Fibroblast of pulmonary artery (primary cell): ENCODE measurements at places on chromosomes 2 and 18.

DNA sequence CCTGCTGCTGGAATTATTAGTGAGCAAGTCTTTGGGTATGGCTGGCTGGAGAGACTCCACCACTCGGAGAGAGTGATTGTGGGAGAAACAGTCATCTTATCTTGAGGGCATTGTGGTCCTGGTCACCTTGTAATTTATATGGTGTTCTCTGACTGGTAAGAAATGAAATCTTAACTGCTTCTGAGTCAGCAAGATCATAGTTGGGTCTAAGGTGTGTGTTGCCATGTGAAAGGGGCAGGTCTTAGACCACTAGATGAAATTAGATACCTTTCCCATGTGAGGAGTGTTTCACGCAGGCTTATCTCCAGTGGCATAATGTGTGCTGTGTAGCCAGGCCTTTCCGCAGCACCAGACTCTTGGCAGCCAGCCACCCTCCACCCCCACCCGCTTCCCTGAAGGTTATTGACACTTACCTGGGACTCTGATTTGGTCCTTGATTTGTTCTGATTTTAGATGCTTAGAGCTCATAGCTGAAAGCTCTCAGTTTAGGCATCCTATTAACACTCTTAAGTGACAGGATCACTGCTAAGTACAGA lies 7.7 kb downstream of the MAPRE3 start:
- no peak for DNase-seq

DNA sequence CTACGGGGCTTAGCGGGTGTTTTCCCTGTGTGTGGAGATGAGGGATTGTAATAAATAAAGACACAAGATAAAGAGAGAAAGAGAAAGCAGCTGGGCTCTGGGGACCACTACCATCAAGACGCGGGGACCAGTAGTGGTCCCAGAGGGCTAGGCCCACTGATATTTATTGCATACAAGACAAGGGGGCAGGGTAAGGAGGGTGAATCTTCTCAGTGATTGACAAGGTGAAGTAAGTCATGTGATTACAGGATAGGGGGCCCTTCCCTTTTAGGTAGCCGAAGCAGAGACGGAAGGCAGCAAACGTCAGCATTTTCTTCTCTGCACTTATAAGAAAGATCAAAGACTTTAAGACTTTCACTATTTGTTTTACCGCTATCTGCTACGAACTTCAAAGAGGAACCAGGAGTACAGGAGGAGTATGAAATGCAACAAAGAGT lies 4.5 kb upstream of the GAL3ST2 start:
- DNase-seq: no peak

- DNase-seq: peak; percentile 59
Measured at GRCh38 chr2:68435615-68436014, 31.5 kb downstream of the FBXO48 start.

GRCh38 chr2:28271919-28272250 lies 120.8 kb upstream of the FOSL2 start:
- no peak for DNase-seq

DNA sequence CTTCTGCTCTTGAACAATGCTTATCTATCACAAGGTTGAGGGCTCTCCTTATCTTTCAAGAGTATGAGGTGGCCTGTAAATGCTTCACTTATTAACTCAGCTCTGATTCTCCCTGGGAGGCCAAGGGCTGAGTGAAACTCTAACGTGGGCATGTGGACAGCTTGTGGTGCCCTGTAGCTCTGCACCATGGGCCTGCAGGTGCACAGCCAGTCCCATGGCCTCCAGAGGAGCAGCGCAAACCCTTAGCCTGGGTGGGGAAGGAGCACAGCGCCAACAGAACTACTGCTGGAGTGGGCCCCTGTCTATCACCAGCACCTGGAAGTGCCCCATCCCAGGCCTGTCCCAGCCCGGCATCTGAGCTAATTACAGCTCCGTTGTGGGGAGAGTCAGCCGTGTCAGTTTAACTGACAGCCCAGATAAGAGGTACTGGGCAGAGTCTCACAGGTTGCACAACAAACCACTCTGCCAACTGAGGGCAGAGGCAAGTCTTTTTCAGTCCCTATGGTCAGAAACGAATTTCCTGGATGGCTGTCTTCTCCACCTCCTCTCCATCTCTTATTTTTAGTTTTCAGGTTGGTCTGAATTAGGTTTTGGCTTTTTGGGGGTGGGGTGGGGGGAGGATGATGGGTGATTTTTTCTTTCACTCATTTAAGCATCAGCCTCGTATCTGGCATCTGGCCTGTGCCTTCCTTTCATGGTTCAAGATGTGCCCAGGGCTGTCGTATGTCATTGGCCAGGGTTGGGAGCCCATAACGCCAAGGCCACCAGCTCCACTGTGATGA lies 219.5 kb downstream of the BCL2 start:
- DNase-seq: no peak

DNA sequence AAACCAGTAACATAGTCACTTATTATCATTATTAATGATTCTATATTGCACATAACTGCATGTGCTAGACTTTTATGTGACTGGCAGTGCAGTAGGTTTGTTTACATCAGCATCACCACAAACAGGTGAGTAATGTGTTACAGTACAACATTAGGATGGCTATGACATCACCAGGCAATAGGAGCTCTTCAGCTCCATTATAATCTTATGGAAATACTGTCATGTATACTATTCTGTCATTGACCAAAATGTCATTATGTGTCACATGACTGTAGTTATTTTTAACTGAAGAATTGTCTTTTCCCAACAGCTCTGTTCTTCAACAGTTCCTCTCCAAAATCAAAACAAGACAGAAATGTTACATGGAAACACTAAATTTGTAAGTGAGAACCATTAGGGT lies 96.3 kb downstream of the C18orf54 start:
- DNase-seq: no peak

GRCh38 chr2:236319036-236319435 lies 54.8 kb upstream of the ASB18 start:
- no peak for DNase-seq

GRCh38 chr2:130963196-130963848 lies 126.6 kb downstream of the ARHGEF4 start:
- no peak for DNase-seq

DNA sequence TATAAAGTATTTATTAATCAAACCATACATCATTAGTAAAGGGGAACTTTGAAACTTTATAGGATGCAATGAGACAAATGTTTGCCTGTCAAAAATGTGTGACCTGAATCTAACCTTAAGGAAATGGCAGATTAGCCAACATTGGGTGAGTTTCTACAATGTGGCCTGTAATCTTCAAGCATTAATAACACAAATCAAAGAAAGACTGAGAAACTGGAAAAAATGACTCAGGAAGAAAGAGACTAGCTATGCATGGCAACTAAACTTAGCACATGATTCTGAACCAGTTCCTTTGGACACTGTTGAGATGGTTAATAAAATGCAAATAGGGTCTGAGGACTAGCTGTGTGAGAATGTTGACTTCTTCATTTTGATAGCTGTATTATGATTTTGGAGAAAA lies 628.6 kb upstream of the ID2 start:
- DNase-seq: no peak
